Activated T-helper 1 cell treated with Interleukin-2 at 50 U/mL for 16 hours (primary cell): ENCODE measurements at places on chromosomes 7 and 10.

DNA sequence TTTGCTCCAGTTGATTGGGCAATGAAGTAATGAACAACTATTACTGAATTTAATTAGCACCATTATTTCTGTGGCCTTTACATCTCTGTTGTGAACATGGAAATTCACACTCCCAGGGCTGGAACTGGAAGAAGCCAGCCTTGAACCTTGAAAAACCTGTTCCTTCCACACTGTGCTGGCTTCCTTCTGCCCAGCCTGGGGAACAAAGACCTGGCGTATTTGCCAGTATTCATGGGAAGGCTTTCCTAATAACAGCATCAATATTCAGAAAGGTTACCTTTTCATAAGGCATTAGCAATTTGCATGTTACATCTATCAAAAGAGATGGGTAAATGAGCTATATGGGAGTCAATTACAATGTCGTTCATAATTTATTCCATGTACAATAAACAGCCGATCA is 1.3 kb downstream of the C10orf90 start:
- DNase-seq, result no peak

DNA sequence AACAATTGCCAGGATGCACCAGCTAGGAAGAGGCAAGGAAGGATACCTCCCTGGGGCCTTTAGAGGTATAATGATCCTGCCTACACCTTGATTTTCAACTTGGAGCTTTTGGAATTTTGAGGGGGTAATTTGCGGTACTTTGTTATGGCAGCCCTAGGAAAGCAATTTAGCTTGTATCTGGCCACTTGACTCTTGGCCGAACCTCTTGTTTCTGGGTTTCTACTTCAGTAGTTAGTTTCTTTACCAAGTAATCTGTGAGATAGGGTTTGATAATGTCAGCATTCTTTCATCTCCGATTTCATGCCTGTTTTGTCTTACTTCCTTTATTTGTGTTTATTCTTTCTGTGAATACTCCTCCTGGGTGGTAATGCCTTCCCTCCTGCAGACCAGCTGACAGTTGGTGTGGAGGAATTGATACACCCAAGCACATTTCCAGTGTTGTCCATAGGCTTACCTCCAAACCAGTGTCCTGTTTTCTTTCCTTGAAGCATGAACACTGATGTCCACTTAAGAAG is 163.7 kb downstream of the SND1 start:
- no peak for DNase-seq

GRCh38 chr10:124663766-124664360 is 80.3 kb downstream of the FAM53B start:
- no peak for DNase-seq

DNA sequence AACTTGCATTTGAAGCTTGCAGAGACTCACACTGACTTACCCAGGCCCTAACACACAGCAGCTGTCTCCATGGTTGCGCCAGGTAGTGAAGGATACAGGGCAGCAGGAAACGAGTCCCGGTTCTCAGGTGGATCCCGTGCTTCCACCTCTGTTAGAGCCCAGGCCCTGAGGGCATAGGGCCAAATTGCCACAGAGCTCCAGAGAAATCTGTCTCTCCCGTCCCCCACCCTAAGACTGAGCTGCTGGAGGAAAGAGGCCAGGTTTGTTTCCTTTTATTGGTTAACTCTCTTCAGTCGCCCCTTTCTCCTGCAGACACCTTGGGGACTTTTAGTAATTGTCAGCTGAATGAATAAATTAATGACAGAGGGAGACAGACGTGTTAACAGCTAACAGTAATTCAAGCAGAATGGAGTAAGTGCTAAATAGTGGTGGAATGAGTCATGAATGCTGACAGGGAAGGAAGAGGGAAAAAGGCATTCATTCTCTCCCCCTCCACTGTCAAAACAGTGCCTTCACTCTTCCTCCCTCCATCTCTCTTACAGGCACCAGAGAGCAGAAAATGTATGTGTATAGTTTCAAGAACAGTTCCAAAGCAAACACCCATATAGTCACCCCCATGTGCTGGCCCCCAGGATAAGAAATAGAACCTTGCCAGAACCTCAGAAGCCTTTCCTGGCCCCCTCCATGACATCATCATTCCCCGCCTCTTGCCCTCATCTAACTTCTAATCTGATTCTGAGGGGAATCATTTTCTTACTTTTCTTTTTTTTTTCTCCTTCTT is 16.8 kb upstream of the DLG5 start:
- DNase-seq, result no peak

- no peak for DNase-seq
Measured at GRCh38 chr7:116166156-116166555, 44.2 kb upstream of the TES start.

DNA sequence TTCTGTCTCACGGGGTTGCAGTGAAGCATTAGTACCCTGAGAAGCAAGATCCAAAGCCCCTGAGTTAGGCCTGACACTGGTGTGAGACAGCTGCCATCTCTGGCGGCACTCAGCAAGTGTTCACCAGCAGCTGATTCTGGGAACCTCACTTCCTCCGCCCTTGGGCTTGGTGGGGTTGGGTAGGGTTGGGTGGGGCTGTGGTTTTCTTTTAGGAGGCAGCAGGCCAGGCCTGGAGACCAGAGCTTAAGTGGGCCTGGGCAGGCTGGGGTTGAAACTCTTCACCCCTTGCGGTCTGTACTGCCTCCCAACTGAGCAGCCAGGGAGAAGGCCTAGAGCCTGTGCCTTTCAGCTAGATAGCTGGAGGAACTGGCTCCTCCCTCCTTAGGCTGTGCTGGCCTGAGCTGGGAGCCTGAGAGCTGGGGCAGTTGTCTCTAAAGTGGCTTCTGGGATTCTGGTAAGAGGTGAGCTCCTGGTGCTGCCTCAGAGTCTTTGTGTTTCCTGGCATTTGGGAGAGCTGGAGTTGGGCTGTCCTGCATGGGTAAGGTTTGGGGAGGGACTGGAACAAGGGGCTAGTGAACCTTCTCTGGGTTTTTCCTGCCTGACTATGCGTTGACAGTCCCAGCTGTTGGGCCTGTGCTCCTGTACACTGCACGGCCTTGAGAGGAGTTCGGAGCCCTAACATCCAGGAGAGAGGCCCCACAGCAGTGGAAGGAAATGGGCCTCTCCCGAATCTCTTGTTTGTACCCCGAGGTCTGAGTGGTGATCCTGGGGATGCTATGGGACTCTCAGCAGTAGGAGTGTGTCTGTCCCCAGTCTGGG is 5.1 kb downstream of the TSPAN14 start:
- peak; percentile 57 for DNase-seq

GRCh38 chr10:109696462-109696861 is 226.8 kb downstream of the XPNPEP1 start:
- no peak for DNase-seq

- no peak for DNase-seq
Measured at GRCh38 chr10:74282848-74283210, 131.8 kb downstream of the ADK start.

GRCh38 chr7:1330801-1331425 is 98.2 kb downstream of the UNCX start:
- no peak for DNase-seq

DNA sequence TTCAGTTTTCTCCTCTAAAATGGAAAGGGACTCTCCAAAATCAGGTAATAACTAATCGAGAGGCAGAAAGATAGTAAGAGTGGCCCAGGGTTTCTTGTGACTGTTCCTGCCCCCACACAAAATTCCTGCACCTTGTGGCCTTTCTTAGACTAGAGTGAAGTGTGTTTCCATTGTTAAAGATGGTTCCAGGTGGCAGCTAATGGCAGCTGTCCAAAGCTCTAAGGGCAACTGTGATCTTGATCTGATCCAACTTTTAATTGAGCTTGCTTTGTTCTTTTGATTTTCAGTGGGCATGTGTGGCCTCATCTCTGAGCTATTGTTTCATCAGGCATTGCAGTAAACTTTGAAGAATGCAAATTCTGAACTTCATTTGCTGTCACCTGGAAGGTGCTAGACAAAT is 19.4 kb downstream of the ACSL5 start:
- DNase-seq, result no peak

GRCh38 chr10:7007600-7008190 is 403.1 kb downstream of the SFMBT2 start:
- DNase-seq, result no peak

GRCh38 chr10:129759214-129760002 is 204.7 kb downstream of the EBF3 start:
- no peak for DNase-seq

GRCh38 chr10:106224676-106225075 is 939.8 kb downstream of the SORCS1 start:
- no peak for DNase-seq

DNA sequence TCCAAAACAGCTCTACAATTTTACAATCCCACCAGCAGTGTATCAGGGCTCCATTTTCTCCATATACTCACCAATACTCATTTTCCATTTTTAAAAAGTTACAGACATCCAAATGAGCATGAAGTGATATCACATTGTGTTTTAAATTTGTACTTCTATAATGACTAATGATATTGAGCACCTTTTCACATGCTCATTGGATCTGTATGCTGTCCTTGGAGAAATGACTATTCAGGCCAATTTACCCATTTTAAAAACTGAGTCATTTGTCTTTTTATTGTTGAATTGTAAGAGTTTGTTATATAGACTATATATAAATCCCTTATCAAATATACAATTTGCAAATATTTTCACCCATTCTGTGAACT is 162.0 kb downstream of the MAGI2 start:
- DNase-seq, result no peak

- DNase-seq, result no peak
Measured at GRCh38 chr10:18312374-18313139, 172.3 kb downstream of the CACNB2 start.

DNA sequence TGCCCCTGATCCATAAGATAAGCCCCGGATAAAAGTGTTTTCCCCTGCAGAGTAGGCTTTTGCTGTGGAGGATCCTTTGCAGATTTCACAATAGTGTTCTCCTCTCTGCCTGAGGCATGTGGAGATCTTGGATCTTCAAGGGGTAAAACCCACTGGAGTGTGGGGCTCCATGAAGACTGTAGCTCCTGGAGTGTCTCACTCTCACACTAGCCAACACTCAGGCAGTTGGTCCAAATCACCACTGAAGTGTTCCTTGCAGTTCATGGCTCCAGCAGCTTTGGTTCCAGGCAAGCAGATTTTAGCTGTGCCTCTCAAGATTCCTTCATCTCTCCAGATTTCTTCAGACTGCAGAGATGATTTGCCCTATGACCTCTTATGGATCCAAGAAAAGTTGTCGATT is 665.3 kb downstream of the TNS3 start:
- no peak for DNase-seq

GRCh38 chr10:97475936-97476594 is 22.2 kb downstream of the MMS19 start:
- no peak for DNase-seq

DNA sequence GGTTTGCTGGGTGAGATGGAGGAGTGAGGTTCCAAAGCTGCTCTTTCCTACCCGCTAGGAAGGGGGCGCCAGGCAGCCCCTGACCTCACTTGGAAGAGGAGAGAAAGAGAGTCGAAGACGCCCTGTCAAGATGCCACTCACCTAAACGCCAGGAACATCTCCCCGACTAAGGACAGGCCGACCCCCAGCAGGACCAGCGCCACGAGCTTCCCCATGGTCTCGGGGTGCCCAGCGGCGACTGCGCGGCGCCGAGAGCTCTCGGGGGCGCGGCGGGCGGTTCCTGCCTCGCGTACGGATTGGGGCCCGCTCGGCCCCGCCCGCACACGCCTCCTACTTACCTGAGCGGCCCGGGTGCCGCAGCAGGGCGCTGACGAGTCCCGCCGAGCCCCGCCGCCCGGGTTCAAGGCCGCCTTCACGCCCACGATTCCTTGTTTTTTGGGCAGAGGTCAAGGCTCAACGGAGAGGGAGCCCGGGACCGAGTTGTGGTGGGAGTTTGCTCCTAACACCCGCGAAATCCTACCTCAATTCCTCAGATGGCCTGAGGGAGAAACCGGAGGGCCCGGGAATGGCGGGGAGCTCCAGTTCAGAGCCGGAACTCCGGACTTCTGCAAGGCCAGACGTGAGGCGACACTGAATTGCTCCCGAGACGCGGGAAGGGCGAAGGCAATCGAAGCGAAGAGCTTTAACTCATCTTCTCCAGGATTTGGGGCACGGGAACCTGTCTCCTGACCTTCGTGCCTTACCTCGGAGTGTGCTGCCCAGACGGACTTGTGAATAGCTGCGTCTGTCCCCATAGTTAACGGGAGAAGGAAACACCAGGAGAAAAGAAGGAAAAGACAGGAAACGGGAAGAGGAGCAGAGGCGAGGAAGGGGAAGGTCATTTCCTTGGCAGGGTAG is at the start of gene PON3:
Gene PON3 (minus strand): TSS at position 240 of the 897 bp plus-strand sequence. CDS start 25 bp downstream, at position 215.
- no peak for DNase-seq

GRCh38 chr7:103988468-103989199 is 824 bp downstream of the RELN start:
- DNase-seq, result no peak
